NCI-H2029 (cell line): ENCODE measurements at places on chromosomes 12 and 14.
A peak's percentile ranks its signal among the peaks of the same experiment; 100 is the strongest.

DNA sequence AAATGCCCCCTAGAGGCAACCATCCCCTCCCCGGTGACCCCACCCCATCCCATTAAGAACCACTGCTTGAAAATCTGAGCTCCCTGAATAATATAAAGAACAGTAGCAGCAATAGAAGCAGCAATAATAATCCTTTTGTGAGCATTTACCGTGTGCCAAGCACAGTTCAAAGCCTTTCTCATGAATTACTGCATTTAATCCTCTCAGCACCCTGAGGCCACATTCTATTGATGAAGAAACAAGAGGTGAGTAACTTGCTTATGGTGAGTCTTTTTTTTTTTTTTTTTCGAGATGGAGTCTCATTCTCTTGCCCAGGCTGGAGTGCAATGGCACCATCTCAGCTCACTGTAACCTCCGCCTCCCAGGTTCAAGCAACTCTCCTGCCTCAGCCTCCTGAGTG, 65.0 kb downstream of the KCNK10 start:
- no peak for DNase-seq

DNA sequence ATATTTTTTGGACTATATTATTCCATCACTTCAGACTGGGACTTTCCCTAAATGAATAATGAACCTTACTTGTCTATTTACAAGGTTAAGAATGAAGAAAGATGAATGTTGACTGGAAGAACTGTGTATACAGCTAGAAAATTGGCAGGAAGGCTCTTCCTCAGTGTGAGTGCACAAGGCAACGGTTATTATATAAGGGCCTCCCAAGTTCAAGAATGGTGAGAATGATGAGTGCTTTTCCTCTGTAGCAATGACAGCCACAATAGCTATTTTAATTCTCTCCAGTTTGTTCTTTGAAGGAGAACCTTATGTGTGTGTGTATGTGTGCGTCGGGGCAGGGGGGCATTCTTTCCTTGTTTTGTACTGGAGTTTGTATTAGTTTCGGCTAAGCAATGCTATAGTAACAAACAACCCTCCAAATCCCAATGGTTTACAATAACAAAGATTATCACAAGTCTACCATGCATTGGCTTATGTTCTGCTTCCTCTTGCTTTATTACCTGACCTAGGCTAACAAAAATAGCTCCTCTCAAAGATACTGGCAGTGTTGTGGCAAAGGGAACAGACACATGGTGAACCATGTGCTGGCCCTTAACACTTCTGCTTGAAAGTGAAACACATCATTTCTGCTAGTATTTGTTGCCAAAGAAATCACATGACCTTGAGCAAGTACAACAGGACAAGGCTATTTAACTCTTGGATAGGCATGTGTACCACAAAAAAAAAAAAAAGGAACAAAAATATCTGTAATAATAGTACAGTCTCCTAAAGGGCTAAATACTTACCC, 139.5 kb downstream of the RMST start:
- DNase-seq: peak; percentile 4

DNA sequence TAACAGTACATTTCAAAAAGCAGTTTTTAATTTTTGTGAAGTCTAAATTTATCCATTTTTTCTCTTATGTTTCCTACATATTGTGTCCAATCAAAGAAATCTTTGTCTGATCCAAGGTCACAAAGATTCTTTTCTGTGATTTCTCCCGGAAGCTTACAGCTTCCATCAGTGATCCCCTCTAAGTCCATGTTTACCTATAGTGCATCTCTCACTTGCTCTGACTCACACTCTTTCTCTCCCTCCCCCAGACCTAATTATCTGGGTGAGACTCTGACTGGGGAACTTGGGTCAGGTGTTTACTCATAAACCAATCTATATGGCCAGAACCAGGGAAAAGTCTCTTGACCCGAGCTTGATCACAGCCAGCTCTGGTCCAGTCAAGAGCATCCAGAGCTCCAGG, 224.4 kb downstream of the SPTSSA start:
- DNase-seq: no peak

GRCh38 chr14:68239988-68240771, 420.6 kb downstream of the RAD51B start:
- DNase-seq: no peak

DNA sequence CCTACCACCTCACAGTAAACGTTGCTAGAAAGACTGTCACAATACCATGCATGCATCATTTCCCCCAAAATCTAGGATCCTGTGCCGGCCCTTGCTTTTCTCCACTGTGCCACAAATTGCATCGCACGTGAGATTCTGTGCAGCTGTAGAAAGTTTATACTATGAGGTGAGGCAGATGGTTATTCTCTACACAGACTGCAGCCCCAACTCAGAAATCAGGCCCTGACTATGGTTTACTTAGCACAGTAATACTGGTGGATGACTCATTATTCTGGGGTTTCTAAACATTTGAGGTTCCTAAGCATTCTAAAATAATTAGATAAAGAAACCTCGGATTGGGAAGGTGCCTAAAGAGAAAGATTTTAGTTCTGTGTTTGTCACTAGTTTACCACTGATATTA, 163.8 kb upstream of the CCDC198 start:
- no peak for DNase-seq

- peak; percentile 18 for DNase-seq
Observed at GRCh38 chr14:64388533-64389285, 556 bp downstream of the MTHFD1 start.

DNA sequence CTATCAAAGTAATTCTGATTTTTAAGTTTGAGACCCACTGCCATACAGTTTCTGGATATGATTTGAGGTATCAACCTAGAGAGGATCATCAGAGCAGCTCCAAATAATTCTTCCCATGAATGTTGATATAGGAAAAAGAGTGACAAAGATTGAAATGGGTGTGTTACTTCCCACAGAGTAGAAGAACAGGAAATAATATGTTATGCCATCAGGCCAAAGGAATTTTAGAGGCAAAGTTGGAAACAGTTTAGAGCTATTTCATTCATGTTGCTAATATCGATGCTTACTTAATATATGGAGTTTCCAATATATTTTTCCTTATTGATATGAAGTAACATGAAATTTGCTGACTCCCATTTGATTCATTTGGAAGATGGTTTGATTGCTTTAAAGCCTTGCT, 8.9 kb upstream of the MSRB3 start:
- DNase-seq: no peak

- DNase-seq: no peak
Observed at GRCh38 chr14:103279142-103280025, 54.7 kb upstream of the EIF5 start.

DNA sequence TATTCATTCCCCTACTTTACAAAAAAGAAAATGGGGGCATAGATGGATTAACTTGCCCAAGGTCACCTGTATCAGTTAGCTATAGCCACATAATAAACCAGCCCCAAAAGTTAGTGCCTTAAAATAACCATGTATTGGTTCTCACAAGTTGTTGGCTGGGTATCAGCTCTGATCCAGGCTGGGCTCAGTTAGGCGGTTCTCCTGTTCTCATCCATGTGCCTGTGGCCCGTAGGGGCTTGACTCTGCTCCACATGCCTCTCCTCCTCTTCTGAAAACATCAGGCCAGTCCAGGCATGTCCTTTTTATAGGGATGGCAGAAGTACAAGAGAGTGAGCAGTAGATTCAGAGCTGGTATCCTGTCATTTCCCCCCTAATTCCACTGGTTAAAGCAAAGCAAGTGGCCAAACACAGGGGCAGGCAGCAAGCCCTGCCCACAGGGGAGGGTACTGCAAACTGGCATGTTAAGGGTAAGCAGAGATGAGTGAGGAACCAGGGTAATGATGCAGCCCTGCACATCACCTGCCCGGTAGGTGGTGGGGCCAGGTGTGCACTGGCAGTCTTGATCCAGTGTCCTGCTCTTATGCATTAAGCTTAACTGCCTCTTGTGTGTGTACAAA, 47.9 kb upstream of the TUNAR start:
- DNase-seq: no peak

DNA sequence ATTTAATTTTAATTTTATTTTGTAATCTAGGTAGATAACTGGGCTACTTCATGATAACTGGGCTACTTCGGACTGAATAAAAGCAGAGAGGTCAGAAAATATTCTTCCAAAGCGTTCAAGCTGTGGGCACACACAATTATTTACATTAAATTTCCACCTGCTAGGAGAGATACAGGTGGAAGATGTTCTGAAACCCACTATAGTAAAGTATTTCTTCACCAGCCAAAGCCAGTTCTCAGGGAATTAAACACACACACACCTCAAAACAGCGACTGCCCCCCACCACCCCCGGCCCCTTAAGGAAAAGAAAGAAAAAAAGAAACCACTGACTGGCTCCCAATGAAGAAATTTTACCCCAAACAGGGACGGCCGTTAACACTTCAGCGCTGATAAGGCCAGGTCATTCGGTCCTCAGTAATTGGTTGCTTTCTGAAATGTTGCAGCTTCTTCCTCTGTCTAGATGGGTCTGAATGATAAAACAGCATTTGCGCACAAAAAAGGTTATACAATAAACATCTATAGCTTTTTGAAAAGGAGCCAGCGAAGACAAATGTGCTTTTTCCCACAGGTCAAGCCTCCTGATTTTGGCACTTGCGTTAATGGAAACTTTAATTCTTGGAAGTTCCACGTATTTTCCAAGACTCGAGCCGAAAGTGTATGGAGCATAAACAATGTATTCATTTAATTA, 771 bp upstream of the KCNJ8 start:
- DNase-seq: no peak

DNA sequence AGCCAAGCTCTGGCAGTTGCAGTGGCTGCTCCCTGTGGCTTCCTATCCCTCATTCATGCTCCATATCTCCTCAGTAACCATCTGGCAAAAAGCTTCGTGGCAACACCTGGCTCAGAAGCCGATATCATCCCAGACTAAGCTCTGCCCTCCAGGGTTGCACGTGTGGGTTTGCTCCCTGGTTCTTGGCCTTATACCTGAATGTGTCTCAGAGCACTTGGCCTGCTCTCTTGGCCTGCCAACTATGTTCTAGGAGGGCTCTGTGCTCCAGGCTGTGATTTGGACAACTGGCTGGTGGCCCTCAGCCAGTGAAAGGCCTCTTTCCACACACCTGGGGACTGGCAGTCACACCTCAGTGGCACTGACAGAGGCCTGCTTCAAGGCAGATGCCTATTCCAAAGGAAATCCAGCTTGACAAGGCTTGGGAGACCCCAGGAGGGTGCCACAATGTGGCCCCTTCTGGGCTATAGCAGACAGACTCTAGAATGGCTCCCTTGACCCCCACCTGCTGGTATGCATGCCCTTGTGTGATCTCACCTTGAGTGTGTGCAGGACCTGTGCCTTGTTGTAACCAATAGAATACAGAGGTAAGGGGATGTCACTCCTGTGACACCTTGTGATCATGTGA, 10.5 kb downstream of the PLD4 start:
- DNase-seq: no peak

GRCh38 chr14:72479461-72479931, 414.4 kb downstream of the DPF3 start:
- DNase-seq: no peak

GRCh38 chr12:98750511-98750910, 105.4 kb downstream of the APAF1 start:
- DNase-seq: no peak
